ENCODE measurements at places on chromosomes 7 and 10.

GRCh38 chr10:30433306-30433729, 666 bp upstream of the MAP3K8 start:
- DNase-seq: peak; percentile 88

GRCh38 chr7:12570534-12571461, at the start of gene SCIN:
Gene SCIN, plus strand, starts transcription at chr7:12570720. Its CDS starts 67 bp downstream, at chr7:12570787.
- DNase-seq: peak; percentile 29

DNA sequence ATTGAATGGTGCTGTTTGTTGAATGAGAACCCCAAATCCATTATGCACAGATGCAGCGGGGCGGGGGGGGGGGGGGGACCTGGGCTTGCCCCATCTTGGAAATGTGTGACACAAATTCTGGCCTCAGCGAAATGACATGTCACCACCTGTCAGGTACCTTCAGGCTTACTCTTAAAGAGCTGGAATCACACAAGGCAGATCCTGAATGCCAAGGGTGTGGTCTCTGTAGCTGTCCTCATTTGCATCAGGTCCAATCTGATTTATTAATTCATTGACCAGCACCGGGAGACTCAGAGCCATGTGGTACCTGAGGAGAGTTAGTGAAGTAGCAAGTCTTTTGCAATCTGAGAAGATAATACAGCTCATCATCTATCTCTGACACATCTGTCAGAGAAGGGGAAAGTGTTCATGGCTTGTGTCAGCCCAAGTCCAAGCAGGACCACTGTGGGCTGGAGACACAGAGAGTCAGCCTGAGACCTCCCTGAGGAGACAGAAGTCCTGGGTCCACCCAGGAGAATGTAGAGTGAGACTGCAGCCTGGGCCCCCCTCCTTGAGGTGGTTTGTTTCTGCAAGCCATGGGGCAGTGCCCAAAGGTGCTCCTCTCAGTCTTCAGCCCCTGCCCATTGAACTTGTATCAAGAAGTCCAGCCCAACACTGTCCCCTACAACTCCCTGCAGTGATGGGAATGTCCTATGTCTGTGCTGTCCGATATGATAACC, 46.7 kb downstream of the ADCYAP1R1 start:
- no peak for DNase-seq

- no peak for DNase-seq
Measured at GRCh38 chr10:123778719-123779517, 112.7 kb downstream of the CPXM2 start.

GRCh38 chr7:21107101-21107500, 320.4 kb upstream of the SP8 start:
- DNase-seq: no peak

DNA sequence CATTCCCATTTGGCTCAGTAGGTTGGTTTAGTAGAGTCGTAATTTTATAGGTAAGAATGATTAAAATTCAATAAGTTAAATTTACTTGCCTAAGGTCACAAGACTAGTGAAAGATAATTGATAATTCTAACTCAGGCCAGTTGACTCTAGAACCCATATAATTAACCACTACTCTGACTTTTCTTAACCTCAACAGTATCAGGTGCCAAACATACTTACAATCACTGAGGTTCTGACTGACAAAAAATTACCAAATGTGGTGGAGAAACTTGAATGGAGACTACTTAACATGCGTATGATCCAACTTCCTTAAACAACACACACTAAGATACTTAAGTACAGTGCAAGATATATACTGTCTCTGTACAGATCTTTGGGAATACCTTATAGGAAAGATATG, 667.3 kb upstream of the SORCS1 start:
- DNase-seq: no peak

- no peak for DNase-seq
Measured at GRCh38 chr7:40709062-40709964, 574.5 kb downstream of the SUGCT start.

DNA sequence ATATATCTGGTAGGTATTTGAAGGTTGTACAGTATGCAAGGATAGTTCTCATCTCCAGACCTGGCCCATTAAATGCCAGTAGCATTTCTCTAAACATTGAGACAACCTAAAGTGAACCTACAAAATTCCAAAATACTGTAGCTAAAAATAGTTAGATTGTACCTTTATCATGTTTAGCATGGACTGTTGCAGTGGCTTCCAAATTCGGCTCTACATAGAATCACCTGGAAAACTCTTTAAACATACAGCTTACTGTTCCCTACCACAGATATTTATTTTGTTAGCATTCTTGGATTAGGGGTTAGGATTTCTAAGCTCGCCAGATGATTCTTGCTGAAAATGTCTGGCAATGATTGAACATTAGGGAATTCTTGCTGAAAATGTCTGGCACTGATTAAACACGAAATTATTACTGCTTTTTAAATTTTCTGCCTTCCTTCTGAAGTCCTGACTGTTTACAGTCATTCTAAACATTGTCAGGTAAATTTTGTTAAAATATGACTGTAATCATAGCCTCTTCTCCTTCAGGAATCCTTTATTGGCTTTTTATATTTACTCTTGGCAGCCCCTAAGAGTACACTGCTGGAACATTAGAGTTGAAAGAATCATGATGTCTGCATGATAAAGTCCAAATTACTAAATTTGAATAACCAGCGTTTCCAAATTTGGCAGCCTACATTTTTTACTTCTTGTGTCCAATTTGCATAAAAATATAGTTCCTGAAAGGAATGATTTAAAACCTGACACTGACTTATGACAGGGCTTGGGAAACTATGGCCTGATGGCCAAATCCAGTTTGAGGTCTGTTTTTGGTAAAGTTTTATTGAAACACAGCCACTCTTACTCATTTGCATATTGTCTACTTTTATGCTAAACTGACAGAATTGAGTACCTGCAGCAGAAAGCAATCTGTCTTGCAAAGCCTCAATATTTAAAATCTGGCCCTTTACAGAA, 40.3 kb downstream of the SHOC2 start:
- DNase-seq: no peak

DNA sequence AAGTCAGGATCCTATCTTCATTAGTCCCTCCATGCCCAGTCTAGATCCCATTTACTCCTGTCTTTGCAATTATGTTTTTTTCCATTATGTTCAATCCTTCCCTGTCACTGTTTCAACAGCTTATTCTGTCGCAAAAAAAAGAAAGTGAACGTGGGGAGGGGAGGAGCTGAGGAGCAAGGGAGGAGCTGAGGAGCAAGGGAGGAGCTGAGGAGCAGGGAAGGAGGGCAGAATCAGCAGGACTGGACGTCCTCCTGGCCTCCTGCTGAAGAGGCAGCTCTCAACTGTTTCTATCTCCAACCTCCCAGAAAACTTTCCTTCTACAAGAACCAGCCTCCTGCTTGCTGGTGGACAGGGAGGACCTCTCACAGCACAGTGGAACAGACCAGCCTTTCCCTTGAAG, 26.0 kb downstream of the LARP4B start:
- no peak for DNase-seq

DNA sequence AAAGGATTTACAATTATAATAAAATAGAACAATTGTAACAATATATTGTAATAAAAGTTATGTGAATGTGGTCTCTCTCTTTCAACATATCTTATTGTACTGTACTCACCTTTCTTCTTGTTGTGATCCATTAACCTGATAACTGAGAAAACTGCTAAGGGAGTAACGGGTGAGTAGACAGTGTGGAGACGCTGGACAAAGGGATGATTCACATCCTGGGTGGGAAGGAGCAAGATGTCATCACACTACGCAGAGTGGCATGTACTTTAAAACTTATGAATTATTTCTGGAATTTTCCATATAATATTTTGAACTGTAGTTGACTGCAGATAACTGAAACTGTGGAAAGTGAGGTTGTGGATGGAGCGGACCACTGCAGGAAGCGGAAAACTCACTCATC, 91.2 kb upstream of the PLPP4 start:
- no peak for DNase-seq

GRCh38 chr10:3693022-3693697, 91.8 kb downstream of the KLF6 start:
- DNase-seq: no peak

DNA sequence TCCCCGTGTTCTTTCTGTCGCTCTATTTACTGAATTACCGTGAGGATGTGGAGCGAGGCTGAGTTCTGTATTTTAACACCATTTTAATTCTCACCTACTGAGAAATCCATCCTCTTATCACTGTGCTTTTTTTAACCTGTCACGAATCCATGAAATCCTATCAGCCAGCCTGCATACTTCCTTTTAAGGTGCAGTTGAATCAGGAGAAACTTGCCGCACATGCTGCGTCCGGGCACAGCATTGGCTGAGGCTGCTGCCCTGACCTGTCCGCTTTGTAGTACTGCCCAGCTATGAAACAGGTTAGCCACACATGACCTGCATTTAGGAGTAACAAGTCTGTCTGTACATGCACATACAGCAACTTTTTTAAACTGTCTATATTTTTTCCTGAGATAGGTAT, 82.5 kb downstream of the EGFR start:
- no peak for DNase-seq

DNA sequence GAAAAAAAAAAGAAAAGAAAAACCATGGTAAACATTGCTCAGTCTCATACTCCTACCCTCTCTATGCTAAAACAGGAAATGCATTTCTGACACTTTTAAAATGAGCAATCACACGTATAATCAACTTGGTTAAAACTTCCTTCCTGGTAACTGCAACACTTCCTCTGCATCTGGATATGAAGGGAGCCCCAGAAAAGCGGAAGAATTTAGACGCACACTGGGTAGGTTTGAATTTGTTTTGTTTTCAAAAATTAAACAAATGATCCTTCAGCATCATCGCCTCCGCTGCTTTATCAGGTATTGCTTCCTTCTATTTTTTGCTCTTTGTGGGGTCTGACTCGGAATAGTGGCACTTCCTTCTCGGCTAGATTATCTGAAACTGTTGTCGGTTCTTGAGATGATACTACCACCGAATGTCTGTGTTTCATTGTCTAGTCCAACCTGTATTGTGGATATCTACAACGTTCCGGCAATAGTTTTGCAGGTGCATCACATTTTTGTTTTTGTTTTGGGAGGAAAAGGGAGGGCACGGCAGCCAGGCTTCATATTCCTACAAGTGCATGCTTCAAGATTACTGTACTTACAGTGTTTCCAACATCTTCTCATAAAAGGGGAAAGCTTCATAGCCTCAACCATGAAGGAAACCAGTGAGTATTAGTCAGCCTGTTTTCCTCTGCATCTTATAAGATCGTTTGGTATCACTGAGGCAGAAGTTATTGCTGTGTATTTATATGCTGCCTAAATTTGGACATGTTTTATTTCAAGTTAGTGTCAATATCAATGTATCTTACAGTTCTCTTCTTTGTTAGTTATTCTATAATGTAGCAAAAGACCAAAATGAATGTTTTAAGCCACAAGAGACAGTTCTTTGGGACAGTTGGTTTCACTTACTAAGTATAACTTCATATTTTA, at the start of gene PIK3CG:
Gene PIK3CG (plus strand): TSS at position 153 of the 912 bp plus-strand sequence. CDS start 2,280 bp downstream, outside the sequence.
- DNase-seq: no peak

DNA sequence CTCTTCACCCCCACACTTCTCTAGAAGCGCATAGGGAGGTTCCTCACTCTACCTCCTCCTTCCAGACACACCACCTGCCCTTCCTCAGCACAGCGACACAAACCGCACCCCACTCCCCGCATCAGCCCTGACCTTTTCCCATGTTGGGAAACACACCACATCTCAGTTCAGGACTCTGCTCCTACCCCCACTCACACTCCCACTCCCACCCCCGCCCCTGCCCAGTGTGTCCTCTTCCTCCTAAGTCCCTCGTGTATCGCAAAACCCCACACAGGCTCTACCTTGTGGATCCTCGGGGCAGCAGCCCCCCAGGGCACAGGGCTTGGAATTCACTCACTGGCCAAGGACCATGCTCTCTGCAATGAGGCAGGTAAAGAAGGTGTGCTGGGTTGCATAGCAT, 4.2 kb upstream of the AOC1 start:
- no peak for DNase-seq

GRCh38 chr7:55019191-55019690, 424 bp downstream of the EGFR start:
- peak; percentile 91 for DNase-seq

- DNase-seq: no peak
Measured at GRCh38 chr10:35425595-35425994, 89.3 kb downstream of the CCNY start.

GRCh38 chr7:47982610-47983009, 3.2 kb upstream of the HUS1 start:
- no peak for DNase-seq

DNA sequence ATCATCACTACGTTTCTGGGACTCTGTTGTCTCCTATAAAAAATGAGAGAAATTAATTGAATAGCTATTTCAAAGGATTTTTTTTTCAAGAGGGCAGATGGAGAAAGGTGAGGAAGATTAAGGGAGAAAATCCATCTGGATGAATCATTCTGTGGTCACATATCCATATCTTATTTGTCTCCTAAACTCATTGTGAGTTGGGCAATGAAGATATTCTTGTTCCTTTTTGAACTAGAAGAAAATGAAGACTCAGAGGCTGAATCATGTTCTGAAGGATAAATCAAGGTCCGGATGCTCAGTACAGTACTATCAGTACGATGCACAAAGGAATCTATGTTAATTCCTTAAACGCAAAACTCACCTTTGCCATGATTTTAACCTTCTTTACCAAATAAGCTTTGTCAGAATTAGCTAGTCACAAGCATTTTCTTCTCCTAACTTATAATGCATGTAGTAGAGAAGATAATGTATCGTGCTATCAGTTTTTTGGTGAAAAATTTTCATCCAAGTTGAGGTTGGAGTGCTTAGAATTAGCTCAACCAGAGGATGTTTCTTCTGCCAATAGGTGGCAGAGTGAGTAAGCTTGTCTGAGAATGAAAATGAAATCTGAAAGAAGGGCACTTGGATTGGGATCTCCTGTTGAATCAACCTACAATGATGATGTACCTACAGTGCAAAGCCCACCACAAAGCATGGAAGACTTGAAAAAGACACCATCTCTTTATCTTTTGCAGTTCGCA, 446.9 kb downstream of the KIF20B start:
- no peak for DNase-seq

DNA sequence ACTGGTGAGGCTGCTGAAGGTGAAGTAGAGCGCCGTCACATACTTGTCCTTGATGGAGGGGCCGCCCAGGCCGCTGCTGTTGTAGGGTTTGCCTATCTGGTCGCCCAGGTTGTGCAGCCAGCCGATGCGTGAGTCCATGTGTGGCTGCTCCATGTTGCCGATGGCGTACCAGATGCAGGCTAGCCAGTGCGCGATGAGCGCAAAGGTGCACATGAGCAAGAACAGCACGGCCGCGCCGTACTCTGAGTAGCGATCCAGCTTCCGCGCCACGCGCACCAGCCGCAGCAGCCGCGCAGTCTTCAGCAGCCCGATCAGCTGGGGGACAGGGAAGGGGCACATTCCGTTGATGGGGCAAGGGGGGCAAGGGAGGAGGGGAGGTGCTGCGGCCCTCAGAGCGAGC, 26.6 kb downstream of the KCNH2 start:
- DNase-seq: peak; percentile 51

Measured in right cardiac atrium (tissue), 5 donors.